ENCODE measurements at places on chromosomes 1 and 21.

DNA sequence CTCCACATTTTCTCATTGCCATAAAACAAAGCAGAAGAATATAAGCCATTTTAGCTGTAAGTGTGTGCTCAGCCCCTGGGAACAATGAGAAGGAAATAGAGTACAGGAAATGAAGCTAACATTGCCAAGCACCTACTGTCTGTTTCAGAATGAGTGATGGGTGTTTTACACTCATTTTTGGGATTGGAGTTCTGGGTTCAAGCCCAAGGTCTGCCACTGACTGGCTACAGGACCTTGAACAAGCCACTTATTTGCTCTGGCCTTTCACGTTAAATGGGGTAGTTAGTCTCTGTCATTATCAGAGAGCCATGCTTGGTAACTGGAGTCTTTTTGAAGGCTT lies 80.7 kb upstream of the KAZN start:
- DNase-seq: no peak

GRCh38 chr1:239212811-239213220 lies 173.6 kb upstream of the CHRM3 start:
- DNase-seq: no peak

DNA sequence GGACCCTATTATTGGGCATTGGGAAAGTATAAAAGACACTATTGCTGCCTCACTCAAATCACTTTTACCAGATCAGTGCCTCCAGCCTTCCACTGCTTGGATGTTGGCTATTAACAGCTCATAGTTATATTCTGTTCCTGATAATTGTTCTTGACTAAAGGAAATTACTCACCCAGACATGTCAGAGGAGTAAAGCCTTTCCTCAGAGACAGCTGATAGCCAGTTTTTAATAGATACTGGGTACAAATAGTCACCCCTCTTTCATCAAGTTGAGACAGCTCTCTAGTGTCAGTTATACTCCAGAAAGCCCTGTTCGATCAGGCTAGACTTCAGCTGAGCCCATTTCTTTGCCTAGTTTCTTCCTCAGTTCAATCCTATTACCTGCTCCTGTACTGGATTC lies 876.1 kb upstream of the B3GALT2 start:
- DNase-seq: no peak

GRCh38 chr1:32199717-32200072 lies 700 bp upstream of the CCDC28B start:
- DNase-seq: no peak

GRCh38 chr1:87134061-87134460 lies 194.6 kb upstream of the LMO4 start:
- DNase-seq: no peak

- DNase-seq: no peak
Observed at GRCh38 chr1:44884746-44885145, 41.7 kb upstream of the PTCH2 start.

DNA sequence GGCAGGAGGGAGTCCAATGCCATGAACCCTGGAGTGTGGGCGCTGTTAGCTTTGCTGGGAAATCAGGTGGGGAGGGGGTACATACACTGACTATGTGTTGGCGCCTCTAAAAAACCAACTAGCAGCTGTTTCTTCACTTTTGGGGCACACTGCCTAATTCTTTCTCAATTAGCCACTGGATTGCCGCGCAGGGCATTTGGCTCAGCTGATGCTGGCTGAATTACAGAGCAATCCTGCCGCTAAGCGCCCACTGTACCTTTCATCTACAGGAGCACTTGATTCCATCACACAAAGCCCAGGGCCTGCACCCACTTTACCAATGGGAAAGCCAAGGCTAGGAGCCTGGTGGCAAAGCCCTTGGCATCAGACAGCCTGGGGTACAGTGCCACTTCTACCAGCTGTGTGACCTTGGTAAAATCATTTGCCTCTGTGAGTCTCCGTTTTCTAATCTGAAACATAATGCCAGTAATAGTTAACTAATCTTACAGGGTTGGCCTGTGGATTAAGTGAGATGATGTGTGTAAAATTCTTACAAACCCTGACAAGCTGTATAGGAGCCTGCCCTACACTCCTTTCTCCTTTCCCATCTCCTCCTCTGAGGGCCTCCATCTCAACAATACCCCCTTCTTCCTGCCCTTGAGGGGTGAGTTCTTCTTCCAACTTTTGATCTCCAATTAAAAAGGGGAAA lies 59.0 kb downstream of the UBE2T start:
- no peak for DNase-seq

GRCh38 chr21:39483917-39484316 lies 32.1 kb downstream of the SH3BGR start:
- DNase-seq: no peak

- DNase-seq: no peak
Observed at GRCh38 chr1:180652792-180653191, 21.0 kb downstream of the XPR1 start.

Data from cortex of kidney (tissue), 1 donor.